ENCODE measurements at places on chromosomes 1 and 21.

DNA sequence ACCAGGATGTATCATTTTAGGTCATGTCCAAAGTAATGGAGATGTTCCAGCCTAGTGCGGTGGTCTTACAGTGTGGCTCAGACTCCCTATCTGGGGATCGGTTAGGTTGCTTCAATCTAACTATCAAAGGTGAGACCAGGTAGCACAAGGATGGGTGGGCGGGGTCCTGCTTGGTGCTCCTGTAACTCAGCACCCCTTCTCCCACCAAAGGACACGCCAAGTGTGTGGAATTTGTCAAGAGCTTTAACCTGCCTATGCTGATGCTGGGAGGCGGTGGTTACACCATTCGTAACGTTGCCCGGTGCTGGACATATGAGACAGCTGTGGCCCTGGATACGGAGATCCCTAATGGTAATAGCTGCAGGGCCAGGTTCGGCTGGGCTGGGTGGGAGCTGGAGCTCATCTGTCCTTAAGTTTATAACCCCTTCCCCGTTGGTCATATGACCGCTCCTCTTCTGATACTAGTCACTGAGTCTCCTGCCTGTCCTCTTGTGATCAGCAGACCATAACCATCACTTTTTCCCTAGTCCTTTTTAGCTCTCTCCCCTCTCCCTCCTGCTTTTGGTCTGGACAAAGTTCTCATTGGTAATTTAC lies 5.4 kb downstream of the MARCKSL1 start:
- no peak for DNase-seq

DNA sequence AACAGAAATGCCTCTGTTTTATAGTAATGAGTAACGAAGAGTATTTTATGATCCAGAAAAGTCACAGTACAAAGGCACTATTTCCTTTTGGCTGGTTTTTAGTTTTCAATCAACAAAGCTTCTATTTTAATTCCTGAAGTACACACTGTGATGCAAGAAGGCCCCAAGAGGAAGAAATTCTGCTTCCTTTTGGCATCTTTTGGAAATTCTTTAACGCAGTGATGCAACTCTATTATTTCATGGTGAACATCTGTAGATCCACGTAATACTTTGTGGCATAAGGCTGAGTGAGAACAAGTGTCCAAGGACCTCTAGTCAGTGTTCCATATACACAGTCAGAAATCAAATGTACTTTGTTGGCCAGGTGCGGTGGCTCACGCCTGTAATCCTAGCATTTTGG lies 137.5 kb downstream of the TGFB2 start:
- DNase-seq, result no peak

GRCh38 chr1:203463469-203464062 lies 12.0 kb upstream of the PRELP start:
- DNase-seq, result no peak

DNA sequence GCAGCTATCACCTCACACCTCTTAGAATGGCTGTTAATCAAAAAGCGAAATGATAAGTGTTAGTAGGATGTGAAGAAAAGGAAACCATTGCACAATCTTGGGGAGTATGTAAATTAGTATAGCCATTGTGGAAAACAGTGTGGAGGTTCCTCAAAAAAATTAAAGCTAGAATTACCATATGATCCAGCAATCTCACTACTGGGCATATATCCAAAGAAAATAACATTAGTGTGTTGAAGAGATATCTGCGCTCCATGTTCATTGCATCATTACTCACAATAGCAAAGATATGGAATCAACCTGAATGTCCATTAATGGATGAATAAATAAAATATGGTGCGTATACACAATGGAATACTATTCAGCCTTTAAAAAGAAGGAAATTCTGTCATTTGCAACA lies 68.9 kb downstream of the SNRPE start:
- DNase-seq, result no peak

GRCh38 chr1:8627728-8628127 lies 189.7 kb downstream of the RERE start:
- no peak for DNase-seq

DNA sequence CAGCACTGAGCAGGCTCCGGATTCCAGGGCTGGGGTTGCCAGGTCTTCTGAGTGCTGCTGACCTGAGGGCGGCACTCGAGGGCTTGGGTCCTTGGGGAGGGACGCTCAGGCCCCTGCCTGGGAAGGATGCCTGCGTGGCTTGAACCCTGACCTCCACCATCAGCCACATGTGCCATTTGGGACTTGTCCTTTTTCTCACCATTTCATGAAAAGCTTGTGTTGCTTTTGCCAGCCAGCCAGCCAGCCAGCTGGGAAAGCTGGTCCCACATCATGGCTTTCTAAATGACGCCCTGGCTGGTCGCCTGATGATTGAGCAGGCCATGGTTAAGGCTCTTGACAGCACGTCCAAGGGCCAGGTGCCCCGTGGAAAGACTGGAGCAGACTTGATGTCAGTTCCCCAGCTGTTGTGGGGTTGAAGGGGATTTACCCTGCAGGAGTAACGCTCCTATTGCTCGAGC lies 168.7 kb downstream of the CAMTA1 start:
- no peak for DNase-seq

DNA sequence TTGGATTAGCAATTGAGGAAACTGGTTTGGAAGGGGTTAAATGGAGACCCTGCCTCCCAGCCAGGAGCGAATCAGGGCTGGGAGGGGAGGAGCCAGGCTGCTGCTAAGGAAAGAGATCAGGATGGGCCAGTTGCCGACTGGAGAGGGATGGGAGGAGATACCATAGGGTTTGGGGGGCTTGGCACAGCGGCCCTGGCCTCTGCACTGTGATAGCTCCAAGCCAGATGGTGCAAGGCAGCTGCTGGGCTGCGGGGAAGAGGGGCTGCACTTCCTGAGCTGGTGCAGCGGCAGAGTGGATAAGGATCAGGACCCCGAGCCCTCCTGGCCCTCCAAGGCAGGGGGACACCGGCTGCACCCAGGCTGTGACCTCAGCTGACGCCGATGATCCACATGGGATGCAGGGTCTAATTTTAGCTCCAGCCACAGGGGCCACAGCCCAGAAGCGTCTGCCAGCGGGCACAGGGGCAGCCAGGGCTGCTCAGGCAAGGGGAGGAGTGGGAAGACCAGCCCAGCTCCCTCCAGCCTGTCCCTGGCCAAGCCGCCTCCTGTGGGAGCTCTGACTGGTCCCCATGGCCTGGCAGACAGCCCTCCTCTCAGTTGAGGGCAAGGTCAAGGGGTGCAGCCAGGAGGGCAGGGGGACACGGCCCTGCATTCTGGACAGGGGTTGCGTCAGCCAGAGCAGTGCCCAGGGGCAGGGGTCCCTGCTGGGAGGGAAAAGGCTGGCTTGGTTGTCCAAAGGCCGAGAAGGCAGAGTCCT lies at the start of gene EXTL1:
TSS of gene EXTL1 (plus strand) at position 129 of the 757 bp plus-strand sequence. CDS start 872 bp downstream, outside the sequence.
- no peak for DNase-seq

DNA sequence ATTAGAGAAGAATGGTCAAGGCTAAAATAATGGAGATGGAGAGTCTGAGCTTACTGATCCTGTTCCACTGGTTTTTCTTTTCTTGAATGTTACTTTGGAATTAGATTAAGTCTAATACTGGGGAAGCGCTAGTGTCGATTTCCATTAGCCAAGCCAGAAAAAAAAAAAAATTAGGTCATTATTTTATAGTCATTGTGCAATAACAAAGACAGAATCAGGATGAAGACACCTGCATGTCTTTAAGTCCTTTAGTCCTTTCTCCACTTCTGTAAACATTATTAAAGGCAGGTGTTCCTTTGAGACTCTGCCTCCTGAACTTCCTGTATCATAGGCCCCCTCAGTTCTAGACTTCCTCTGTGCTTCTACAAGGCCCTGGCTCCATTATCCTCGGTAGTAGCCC lies 42.8 kb downstream of the MYSM1 start:
- no peak for DNase-seq

DNA sequence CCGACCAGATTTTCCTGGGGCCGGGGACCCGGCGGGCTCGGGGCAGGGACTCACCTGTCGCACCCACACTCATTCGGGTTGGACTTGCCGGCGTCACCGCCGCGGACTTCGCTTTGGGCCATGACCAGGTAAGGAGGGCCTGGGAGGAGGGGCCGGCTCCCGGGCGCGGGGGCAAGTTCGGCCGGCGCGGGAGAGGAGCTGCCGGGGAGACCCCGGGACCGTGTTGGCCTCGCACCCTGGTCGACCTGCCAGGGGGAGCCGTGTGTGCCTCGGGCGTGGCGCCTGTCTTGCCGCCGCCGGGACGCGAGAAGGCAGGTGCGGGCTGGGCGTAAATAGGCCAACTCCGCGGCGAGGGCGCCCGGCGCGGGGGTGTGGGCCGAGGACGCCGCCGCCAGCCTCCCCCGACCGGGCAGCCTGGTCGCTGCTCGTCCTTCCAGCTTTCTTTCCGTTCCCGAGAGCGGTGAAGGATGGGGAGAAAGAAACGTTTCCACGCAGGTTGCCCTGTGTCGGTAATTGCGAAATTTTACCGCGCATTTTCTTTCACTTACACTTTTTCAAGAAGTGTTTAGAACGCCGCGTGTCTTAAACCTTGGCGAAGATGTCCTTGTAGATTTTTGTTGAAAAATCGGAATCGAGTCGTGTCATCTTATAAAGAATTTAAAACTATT lies 558 bp downstream of the USP1 start:
- DNase-seq, result peak; percentile 35

DNA sequence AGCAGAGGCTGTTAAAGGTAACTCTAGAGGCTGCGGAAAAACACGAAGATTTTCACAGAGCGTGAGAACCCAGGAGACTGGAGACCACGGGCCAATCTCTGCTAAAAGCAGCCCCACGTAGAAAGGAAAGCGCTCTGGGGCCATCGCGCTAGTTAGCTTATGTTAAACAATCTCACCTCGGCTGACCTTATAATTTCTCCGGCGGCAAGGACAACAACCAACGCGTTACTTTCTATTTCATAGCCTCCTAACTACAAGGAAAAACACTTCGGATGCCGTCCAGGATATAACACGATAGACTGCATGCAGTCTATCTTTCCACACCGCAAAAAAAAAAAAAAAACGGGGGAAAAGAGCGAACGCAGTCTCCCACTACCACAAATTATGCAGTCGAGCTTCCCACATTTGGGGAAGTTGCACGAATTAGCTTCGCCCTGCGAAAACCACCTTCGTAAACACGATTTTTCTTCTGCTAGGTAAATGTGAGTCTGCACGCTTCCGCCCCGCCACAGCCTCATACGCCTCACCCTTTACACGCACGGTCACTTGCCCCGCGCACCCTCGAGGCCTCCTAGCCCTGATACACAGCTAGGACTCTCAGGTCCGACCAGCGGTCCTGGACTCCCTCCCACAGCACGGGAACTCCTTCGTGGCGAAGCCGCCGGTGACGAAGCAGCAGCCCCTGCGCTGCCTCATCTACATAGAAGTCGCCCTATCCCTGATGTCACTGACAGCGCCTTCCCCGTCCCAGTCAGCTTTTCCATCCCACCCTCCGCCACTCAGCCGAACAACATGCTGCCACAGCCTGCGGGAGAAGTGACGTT lies 87.8 kb downstream of the PRKAB2 start:
- DNase-seq, result peak; percentile 74

DNA sequence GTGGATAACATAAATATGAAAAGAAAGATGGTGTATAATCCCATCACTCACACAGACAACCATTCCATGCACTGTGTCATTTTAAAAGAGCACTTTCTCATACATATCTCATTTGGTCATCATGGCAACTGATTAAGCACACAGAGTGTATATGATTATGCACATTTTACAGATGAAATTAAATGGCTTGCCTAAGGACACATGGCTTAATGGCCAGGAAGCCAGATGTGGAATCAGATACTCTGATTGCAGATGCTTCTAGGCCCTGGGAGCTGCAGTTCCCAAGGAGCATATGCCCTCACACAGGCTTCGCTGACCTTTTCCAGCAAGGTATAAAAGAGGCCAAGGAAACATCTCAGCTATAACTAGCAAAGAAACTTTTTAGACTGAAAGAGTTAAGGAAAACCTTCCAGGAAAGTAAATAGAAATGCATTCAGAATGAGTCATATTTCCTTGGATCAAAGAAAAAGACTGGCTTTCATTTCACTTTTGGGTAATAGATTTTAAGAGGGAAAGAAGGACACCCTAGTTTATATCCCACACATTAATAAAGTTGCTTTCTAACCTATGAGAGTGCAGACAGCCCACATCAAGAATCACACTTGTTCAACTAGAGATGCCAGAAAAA lies 19.6 kb upstream of the FAM89A start:
- no peak for DNase-seq

DNA sequence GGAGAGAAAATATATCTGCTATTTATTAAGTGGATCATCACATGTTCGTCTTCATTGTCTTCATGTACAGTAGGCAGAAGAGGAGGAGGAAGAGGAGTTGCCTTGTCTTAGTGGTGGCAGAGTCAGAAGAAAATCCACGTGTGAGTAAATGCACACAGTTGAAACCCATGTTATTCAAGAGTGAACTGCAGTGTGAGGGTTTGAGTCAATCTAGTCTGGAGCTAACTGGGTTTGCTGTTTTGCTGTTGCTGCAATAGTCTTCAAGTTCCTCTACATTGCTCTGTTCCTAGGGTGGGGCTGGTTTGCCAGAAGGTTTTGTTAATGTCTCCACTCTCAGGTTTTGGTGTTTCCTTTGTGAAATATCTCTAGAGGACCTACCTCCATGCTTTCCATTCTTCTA lies 3.1 kb upstream of the CD1A start:
- DNase-seq, result no peak

DNA sequence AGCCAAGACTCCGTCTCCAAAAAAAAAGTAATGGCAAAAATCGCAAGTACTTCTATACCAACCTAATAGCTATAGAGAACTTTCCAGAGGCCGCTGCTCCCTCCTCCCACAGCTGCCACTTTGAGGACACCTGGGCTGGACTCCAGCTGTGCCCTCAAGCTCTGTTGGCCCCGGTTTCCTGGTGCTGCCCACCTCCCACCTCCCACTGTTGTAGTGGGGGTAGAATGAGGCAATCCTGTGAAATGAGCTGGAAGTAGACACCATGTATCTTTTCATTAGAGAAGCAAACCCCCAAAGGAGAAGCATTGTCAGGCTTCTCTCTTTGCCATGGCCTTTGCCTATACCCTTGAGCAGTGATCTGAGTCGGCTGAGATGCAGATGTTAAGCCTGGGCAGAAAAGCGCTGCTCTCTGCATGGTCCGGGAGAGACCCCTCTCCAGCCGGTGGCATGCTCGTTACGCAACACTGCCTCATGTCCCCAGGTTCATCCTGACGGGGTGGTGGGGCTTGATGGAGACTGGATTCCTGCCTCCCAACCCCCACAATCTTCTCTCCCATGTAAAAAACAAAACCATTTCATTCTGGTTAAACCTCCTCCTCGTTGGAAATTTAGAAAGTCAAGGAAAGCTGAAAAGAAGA lies 39.7 kb downstream of the SIM2 start:
- DNase-seq, result no peak

GRCh38 chr1:6011946-6012258 lies 19.7 kb upstream of the NPHP4 start:
- no peak for DNase-seq

GRCh38 chr1:37415611-37416244 lies 58.7 kb upstream of the ZC3H12A start:
- DNase-seq, result no peak

- no peak for DNase-seq
These were observed 253.3 kb downstream of the DUSP10 start for GRCh38 chr1:221488550-221488949.

- peak; percentile 85 for DNase-seq
These were observed 116.3 kb downstream of the DAB1 start for GRCh38 chr1:57307392-57308170.

GRCh38 chr1:184695023-184695422 lies 59.6 kb downstream of the EDEM3 start:
- no peak for DNase-seq

GRCh38 chr1:58084266-58084665 lies 462.3 kb downstream of the OMA1 start:
- DNase-seq, result no peak

All from CD4-positive, alpha-beta T cell treated with Interleukin-1 beta for 1 hour (primary cell).